ENCODE measurements at places on chromosomes 1 and 21. TPM values are rescaled to one million over a fixed set of nuclear protein-coding genes. Genes with fewer than 3 reads are reported as not detected.

Gene GRHL3
- total RNA-seq: 194 TPM

GRCh38 chr1:183137782-183138181 lies 48.3 kb upstream of the LAMC2 start:
- no peak for DNase-seq

- no peak for DNase-seq
Measured at GRCh38 chr1:243713470-243714186, 136.4 kb downstream of the AKT3 start.

Gene TRIM58
- total RNA-seq: 0.17 TPM

DNA sequence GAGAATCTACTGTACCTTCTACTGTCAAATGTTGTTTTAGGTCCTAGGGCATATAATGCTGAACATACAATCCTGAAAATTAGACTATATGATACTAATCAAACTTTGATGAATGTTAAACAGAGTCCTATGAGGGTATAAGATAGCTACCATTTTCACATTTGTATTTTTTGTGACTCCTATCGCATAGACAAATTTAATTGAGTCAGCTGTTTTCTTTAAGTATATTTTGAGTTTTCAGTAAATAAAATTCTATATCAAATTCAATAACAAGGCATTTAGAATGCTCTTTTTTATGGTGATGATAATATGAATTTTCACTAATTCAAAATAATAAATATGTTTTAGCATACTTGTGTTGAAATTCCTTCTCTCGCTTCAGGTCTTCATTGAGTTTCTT lies 10.0 kb downstream of the LRRC39 start:
- DNase-seq: no peak

Gene OR6K3
- total RNA-seq: not detected

- no peak for DNase-seq
Measured at GRCh38 chr1:33378524-33378923, 52.4 kb downstream of the PHC2 start.

DNA sequence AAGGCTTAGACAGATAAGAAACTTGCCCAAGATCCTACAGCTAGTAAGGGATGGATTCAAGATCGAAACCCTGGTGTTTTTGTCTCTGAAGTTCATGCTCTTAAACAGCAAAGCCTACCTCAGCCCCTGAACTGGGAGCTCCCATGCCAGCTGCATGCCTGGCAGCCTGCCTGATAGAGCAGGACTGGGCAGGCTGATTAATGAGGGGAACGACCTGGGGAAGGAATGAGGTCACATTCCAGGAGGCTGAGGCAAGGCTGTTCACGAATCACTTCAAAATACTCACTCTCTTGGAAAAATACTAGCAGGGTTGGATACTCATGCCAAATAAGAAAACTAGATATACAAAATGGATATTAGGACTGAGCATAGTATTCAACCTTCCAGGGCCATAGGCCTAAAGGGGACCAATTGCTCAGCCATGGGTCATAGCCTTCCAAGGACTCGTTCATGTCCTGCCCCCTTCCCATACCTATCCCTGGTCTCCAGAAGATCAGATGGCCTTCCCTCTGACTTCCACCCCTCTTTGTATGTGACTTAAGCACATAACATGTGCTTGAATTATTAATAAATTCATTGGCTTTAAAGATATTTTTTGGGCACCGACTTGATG lies 15.6 kb upstream of the TACSTD2 start:
- DNase-seq: no peak

- no peak for DNase-seq
Measured at GRCh38 chr1:2106659-2107405, 56.6 kb downstream of the PRKCZ start.

DNA sequence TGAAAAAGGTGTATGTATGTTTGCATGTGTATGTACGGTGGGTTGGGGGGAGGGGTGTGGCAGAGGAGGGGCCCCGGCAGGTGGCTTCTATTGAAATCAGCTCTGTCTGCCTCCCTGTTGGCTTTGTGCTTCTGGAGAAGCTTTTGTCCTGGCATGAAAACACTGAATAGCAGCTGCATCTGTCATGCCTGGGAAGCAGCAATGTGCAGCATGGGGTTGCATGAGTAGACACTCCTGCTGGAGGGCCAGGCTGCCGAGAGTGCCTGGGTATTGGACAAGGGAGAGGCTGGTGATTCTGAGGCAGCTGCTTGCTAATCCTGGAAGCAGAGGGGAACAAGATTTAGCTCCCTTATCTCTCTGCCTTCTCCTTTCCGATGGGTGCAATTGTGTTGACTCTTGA lies 20.5 kb downstream of the MAPKAPK2 start:
- no peak for DNase-seq

DNA sequence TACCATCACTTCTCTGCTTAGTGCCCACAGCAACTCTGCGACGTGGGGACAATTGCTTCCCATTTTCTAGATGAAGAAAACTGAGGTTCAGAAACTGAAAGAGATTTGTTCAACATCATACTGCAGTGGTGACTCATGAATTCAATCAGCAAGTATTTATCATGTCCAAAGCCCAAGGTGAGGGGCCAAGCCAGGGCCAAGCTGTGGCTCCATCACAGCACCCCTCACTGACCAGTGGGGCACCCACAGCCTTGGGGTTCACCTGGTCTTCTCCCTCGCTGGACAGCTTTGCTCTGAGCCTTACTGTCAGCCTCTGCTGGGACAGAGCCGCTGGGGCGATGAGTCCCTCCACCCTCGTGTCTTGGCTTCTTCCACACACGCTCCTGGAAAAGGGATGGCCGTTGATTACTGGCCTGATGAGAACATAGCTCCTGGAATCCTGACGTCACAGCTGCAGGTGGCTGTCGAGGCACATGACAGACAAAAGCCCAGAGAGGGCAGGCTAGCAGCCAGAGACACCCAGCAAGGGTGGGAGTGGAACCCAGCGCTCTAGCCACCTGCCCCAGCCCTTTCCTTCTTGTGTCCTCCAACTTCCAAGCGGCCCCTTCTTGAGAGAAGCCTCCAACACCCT lies 6.2 kb downstream of the EDN2 start:
- no peak for DNase-seq

Gene GJB4
- total RNA-seq: 0.50 TPM
